Aortic smooth muscle cell (primary cell): ENCODE measurements at places on chromosomes 7 and 10. TPM values are rescaled to one million over a fixed set of nuclear protein-coding genes. Genes with fewer than 3 reads are reported as not detected.

The ARID5B gene
- 48.4 and 95.3 TPM in 2 replicates for total RNA-seq

The CACUL1 gene
- total RNA-seq, result 18.9 and 26.1 TPM in 2 replicates

The AEBP1 gene
- 141 and 228 TPM in 2 replicates for total RNA-seq

The DENND11 gene
- 7.5 and 9.0 TPM in 2 replicates for total RNA-seq

The PRSS37 gene
- total RNA-seq, result not detected in 2 replicates
